ENCODE measurements at places on chromosomes 6 and 20. TPM values are rescaled to one million over a fixed set of nuclear protein-coding genes. Genes with fewer than 3 reads are reported as not detected.

Gene ABRACL
- 28.8 TPM for total RNA-seq

Gene C2
- 0.42 TPM for total RNA-seq

Gene EGFL8
- 1.4 TPM for total RNA-seq

Gene HS3ST5
- not detected for total RNA-seq

Data from smooth muscle cell of the umbilical artery (primary cell).